ENCODE measurements at places on chromosomes 6 and 20.
A peak's percentile ranks its signal among the peaks of the same experiment; 100 is the strongest.

DNA sequence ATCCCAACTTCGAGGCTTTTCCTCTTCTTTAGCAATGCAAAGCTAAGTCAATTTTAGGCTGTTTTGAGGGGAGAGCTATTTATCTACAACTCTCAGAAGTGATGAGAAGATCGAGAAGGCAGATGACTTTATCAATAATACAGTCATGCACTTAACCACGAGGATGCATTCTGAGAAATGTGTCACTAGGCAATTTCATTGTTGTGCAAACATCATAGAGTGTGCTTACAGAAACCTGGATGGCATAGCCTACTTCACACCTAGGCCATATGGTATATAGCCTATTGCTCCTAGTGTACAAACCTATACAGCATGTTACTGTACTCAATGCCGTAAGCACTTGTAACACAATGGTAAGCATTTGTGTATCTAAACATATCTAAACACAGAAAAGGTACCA lies 66.6 kb downstream of the PRND start:
- DNase-seq, result no peak

DNA sequence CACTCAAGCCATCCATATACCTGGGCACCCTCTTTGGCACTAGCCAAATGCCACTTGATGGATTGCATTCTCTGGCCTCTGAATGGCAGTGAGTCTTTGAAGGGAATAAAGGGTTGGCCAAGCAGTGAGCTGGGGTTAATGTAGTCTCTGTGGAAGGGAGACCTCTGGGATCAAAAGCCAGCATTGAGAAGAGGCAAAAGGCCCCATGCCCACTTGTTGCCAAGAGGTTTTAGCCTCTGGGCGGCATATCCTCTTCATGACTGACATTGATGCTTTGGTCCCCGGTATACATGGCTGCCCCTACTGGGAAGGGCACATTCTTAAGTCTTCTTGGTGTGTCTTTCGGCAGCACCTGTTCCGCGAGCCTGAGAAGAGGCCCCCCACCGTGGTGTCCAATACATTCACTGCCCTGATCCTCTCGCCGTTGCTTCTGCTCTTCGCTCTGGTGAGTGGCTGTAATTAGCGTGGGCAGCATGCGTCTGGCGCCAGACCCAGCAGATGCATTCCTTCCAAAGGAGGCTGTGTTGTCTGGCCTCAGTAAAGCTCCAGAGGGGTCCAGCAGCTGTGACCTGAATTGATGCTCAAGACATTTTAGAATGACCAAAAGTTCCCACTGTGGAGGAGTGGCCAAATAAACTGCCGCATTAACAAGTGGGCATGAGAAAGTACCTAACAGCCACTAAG lies 29.5 kb downstream of the GHRH start:
- DNase-seq, result no peak

DNA sequence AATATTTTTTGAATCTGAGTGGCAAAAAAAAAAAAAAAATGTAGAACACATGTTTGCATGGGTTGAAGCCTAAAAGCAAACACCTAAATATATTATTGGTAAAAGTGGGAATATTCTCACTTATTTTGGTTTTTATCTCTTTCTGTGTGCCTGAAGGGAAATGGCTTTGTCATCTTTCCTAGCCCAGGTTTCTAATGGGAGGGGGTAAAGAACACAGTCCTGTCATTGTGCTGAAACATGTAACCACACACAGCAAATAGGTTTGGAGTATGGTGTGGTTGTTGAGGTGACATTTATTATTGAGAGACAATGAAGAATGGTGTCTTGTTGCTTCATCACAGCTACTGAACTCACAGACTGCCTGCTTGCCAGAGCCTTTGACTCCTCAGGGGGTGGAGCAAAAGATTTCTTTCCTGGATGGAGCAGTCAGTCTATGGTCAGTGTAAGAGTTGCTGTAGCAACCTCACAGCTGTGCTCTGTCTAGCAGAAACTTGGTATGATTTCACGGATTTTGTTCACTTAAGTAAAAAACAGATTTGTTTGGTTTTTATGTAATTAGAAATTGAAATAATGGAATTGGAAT lies 70.2 kb downstream of the CEP57L1 start:
- DNase-seq, result no peak

- no peak for DNase-seq
These were observed 125.5 kb upstream of the FBXL4 start for GRCh38 chr6:99073223-99073622.

GRCh38 chr6:26571592-26572296 lies 25.0 kb upstream of the ABT1 start:
- DNase-seq, result peak; percentile 94

DNA sequence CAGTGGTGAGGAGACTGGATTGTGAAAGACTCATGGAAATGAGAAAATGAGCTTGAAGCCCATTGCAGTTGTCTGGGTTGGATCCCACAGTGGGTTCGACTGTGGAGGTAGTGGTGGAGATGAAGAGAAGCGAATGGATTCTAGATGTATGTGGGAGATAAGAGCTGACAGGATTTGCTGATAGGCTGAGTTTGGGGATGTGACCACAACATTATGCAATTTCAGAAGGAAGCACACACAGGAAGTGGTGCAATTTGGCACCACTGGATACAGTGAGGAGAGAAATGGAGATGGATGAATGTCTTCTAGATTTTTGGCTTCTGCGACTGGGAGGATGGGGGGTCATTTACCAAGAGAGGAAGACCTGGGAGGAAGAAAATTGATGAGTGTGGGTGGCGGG lies 64.4 kb upstream of the MAFB start:
- peak; percentile 46 for DNase-seq

DNA sequence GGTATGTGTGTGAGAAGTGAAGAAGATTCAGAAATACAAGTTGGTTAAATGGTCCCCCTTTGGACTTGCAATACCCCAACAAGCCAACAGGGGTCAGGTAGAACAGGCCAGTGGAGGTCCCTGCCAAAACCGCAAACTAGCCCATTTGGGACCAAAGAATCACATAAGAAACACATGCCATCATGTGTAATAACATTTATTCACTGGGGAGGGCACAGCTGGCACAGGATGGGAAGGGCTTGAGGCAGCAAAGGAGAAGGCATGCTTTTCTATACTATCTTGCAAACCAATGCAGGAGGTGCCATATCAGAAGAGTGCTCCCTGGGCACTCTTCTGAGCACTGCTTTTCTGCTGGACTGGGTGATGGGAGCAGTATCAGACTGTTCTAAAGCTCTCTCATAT lies 116.1 kb upstream of the TRAF3IP2 start:
- DNase-seq, result peak; percentile 48

GRCh38 chr6:129976110-129976509 lies 42.3 kb upstream of the L3MBTL3 start:
- no peak for DNase-seq

GRCh38 chr6:42929821-42930360 lies 611 bp downstream of the CNPY3 start:
- peak; percentile 95 for DNase-seq

- DNase-seq, result peak; percentile 51
These were observed 67.0 kb downstream of the DNAAF9 start for GRCh38 chr20:3340443-3340842.

DNA sequence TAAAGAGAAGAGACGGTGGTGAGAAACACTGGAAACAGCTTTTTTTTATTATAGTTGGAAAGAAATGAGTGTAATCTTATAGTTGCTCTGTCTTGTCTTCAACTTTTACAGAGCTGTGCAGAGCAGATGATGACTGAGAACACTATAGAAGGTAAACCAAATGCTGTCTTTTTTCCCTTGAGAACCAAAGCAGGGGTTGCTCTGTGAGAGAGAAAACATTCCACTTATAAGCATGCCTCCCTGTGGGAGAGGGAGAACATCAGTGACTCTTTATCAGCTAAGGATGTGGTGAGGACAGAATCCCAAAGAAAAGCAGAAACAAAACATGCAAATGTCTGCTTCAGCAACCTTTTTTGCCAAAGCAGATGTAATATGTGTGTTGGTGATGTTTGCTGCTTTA lies 179.3 kb upstream of the HDDC2 start:
- DNase-seq, result no peak

GRCh38 chr20:49096203-49096730 lies 50.2 kb downstream of the CSE1L start:
- DNase-seq, result no peak
